ENCODE measurements at places on chromosomes 11 and 22.

- DNase-seq, result no peak
Observed at GRCh38 chr22:29308791-29309262, 2.4 kb downstream of the GAS2L1 start.

DNA sequence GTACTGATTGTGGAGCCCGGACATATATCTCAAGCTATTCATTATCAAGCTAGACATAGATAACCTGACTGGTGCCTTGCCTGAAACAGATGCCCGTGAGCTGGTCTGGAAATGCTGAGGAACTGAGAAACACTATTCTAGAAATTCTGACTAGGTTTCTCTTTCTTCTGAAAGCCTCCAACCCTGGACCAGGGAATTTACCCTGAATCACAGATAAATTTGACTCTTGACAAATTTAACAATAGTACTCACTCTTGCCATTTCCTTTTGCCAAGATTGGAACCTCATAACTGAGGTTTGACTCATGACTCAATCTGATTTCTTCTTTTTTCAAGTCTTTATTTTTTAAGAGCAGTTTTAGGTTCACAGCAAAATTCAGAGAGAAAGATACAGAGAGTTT lies 189.6 kb upstream of the SYN3 start:
- DNase-seq, result no peak

DNA sequence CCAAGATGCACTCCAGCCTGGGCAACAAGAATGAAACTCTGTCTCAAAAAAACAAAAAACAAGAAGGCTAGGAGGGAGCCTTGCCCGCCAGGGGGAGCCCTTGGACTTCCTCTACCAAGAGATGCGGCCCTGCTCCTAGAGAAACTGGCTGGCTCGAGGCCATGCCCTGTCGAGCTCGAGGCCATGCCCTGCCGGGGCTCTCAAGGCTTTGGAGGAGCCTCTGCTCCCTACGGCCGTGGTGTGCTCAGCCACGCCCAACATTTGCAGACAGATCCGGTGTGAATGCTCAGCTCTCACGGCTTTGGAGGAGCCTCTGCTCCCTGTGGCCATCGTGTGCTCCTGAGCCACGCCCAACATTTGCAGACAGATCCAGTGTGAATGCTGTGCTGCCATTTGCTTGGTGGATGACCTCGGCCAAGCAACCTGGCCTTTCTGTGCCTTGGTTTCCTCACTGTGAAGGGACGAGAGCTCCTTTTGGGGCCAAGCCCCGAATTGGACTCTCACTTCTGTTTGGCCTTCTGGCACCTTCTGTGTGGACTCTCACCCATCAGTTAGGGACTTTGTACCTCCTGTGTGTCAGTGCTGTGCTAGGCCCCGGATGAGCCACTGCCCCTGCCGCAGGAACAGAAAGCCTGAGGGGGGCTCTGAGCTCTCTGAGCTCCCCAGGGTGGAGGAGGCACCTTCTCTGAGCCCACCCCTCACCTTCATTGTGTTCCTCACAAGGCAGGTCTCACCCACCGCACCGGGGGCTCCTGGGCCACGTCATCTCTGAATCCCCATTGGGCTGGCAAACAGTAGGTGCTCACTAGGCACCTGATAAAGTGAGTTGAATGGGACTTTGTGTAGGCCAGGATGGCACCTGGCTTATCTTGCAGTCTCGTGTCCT lies 14.1 kb downstream of the C11orf24 start:
- peak; percentile 97 for DNase-seq

GRCh38 chr11:46247659-46248058 lies 29.8 kb upstream of the CREB3L1 start:
- no peak for DNase-seq

DNA sequence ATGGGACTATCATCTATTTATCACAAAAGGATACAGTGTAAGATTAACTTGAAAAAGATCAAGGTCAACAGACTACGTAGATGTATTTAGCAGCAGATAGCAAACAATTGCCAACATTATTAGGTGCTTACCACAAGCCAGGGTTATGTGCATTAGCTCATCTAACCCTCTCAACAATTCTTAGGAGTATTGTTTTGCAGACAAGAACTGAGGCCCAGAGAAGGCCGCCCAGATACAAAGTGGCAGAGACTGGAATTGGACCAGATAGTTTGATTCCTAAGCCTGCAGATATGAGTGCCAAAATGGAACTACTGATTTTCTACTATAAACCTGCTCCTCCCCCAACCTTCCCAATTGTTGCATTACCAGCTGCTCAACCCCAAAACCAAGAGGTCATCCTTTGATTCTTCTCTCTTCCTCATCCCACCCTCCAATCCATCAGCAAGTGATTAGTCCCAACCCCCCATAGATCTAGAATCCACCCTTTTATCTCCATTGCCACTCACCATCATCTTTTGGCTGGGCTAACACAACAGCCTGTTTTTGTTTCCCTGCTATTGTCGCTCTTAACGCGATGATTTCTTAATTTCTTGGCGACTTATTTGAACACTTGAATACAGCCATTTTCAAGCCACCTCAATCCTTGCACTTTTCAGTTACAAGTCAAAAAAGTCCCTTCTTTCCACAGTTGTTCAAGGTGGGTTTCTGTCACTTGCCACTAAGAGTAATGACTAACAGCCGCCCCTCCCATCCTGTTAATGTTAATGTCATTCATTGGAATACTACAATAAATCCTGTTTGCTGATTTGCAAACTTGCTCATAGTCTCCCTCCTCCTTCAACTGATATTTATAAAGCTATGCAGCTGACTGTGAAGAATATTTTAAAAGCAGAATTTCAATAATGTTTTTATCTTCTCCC lies 2.7 kb downstream of the TMEM123 start:
- no peak for DNase-seq

DNA sequence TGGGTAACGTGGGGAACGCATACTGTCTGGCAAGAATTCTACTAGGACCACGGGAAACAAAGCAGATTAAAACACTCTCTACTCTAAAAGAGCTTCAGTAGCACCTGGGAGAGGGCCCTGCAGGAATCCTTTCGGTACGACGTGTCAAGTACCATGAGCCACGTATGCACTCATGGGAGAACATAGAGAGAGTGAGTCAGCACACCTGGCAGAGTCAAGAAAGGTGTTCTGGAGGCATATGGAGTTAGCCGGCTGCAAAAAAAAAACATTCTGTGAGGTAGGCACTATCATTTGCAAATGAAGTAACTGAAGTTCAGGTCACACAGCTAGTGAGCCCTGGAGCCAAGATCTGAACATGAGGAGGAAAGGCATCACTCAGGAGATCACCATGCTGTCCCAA lies 71.1 kb upstream of the BID start:
- no peak for DNase-seq

- no peak for DNase-seq
Observed at GRCh38 chr22:45636683-45637082, 35.0 kb upstream of the ATXN10 start.

DNA sequence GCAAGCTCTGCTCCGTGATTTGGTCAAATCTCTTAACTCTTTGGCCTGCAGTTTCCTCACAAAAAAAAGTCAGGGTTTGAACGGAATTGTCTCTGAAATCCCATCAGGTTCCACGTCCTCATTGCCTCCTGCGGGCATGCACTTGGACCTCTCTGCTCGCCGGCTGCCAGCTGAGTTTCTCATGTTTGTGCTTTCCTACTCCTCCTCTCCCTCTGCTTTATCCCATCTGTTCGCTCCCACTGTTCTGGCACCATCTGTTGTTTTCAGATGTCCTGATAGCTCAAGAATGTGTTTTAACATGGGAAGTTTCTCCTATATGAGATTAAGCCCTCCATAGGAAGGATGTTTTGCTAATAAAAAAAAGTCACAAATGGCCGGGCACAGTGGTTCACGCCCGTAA lies 49.4 kb upstream of the ARHGAP42 start:
- no peak for DNase-seq

DNA sequence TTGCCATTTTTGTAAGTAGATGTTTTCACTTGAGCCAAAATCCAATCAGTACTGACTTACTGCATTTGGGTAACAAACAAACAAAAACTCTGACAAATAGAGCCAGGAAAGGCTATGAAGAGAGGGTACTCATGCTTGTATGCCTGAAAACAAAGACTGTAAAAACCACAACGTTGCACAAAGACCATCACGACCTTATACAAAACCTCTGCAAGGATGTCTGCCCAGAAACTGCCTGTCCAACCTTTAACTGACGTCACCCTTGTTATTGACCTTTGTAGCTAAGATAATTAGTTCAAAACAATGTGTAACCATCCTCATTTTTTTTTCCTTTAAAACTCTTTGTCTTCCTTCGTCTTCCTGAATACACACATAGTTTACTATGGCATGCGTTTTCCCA lies 804 bp upstream of the CREBZF start:
- no peak for DNase-seq

GRCh38 chr11:96179905-96180304 lies 163.1 kb downstream of the MAML2 start:
- no peak for DNase-seq

- DNase-seq, result peak; percentile 79
Observed at GRCh38 chr11:117985953-117986887, at the start of gene IL10RA. IL10RA (plus strand) TSS chr11:117986394; CDS start chr11:117986468, 74 bp downstream.

GRCh38 chr22:17446698-17447097 lies 77.4 kb downstream of the CECR2 start:
- no peak for DNase-seq

DNA sequence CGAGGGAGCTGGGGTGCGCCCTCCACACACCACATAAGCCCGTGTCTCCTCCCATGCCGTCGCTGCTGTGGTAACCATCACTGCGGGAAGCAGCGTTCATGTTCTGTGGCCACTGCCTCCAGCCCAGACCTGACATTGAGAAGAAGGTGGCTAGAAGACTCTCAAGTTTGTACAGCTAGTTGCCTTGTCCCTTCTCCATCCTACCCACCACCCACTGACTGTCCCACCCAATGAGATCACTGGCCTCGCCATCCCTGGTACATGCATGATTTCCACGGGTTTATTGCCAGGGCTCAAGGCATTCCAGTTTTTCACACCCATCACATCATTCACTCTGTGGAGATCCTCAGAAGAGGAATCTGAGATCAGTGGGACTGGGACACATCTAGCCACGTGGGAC lies 33.0 kb downstream of the AHNAK start:
- DNase-seq, result no peak

DNA sequence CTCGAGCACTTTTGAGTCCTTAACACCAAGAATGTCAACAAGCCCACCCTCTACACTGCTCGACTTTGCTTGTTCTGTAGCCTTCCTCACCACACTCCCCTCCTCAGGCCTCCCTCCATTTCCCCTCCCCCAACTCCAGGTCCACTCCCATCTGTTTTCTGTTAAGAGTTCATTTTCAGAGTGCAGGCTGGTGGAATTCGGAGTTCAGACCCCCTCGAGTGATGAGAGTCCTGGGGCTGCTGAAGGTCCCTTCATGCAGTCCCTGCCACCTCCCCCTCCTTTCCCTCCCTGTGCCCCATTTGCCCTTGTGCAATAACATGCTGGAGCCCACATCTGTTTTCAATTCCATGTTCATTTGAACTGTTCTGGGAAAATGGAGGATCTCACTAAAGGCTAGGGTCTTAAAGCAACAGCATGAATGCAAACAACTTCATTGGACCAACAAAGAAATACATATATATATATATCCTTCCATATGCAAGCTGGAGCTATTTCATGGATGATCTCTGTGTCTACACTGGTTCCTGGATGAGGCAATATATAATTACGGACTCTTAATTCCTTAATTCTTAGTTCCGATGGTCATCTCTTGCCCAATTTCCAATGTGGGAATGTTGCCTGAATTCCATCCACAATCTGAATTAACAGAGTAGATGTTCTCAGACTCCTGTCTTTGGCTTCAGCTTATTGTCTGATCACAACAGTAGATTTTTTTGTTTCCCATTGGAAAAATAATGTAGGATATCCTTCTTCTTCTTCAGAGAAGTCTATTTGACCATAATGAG lies 340.4 kb downstream of the ETS1 start:
- DNase-seq, result no peak

- DNase-seq, result peak; percentile 79
Observed at GRCh38 chr11:34174412-34175041, 69.1 kb downstream of the NAT10 start.

DNA sequence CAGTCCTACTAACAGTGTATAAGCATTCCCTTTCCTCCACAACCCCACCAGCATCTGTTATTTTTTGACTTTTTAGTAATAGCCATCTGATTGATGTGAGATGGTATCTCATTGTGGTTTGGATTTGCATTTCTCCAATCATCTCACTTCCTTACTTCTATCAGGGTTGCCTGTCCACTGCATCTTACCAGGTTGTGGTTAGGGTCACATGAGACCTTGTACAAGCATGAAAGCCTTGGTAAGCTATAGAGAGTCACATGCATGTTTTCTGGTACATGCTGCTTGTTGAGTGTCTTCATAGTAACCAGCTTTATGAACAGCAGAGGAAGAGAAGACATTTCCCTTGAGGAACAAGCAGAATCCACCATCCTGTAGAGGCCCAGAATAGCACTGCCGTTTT lies 102.9 kb upstream of the PAX6 start:
- no peak for DNase-seq

GRCh38 chr11:67409781-67410368 lies 5.6 kb upstream of the CARNS1 start:
- no peak for DNase-seq

GRCh38 chr11:68201492-68201891 lies 11.6 kb downstream of the KMT5B start:
- no peak for DNase-seq

DNA sequence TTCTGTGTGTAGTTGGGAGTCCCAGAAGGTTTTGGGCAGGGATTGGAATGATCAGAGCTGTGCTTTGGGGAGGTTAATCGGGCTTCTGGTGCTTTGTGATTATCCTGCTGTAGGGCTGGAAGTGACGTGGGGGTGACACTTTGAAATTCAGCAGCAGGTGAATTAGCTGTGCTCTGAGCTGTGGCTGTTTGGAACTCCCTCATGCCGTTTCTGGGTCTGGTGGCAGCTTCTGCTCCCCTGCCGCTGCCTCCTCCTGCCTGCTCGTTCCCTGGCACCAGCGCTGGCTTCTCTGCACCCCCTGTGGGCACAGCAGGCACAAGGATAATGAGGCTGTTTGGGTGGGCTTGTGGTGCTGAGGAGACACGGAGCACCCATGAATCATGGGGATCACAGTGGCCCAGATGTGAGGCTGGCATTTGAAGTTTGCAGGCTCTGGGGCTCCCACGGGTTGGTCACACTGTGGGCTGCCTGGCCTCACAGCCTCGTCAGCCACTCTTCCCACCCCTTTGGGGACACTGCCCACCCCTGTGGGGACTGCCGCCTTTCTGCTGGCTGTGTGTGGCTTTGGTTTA lies 49.7 kb downstream of the TBC1D22A start:
- no peak for DNase-seq

DNA sequence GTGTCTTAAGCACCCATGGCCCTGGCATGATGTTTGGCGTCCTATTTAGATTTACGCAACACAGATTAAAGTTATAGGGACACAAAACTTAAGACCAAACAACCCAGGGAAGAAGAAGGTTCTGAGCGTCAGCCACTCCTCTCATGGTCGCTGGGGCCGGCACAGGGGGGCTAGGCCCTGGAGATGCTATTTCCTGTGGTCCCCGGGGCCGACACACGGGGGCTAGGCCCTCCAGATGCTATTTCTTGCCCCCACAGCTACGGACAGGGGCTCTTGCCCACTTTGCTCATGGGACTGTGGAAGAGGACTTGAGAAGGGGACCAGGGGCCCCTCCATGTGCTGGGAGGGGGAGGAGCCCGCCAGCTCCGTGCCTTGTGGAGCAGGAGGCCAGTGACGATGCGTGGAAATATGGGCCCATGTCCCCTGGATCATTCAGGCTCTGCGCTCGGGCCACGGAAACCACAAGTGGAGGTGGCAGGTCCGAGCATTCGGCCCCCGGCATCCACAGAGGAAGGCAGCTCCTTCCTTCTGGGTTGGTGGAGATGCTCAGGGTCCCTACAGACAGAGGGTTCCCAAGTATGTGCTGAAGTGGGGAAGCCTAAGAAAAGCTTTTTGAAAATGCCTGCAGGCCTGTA lies 711.1 kb downstream of the BRD1 start:
- no peak for DNase-seq

GRCh38 chr22:24455751-24456426 lies 28.5 kb downstream of the ADORA2A start:
- DNase-seq, result no peak

GRCh38 chr11:128039140-128040021 lies 548.0 kb downstream of the ETS1 start:
- DNase-seq, result peak; percentile 50

All from ureter (tissue), 1 donor.